Activated B cell treated with CpG ODN at 0.5 μM for 24 hours (primary cell): ENCODE measurements at places on chromosomes 11 and 22. TPM values are rescaled to one million over a fixed set of nuclear protein-coding genes. Genes with fewer than 3 reads are reported as not detected.

The GPHA2 gene
- total RNA-seq = 0.33 and 0.71 TPM in 2 replicates

GRCh38 chr11:46759196-46759595 lies 40.2 kb downstream of the F2 start:
- H3K4me1 ChIP-seq = no peaks in the 10 kb centered on the region
- peaks cover 77% of the 10 kb centered on the region for H3K36me3 ChIP-seq
- H3K27ac ChIP-seq = no peak overlapping the region
- no peak overlapping the region for H3K4me3 ChIP-seq
- no peak for DNase-seq

DNA sequence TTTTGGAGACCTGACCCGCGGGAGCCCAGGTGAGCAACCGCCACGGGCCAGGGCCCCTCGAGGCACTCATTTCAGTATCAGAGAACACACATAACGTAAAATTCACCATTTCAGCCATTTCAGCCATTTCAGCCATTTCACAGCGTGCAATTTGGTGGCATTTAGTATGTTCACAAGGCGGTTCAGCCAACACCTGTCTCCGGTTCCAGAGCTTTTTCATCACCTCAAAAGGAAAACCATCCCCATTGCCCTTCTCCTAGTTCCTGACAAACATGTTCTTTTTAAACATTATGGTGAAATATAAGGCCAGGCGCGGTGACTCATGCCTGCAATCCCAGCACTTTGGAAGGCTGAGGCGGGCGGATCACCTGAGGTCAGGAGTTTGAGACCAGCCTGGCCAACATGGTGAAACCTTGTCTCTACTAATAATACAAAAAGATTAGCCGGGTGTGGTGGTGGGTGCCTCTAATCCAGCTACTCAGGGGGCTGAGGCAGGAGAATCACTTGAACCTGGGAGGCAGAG lies 119.3 kb downstream of the KCNQ1 start:
- no peak overlapping the region for H3K27ac ChIP-seq
- no peak overlapping the region for H3K4me3 ChIP-seq
- DNase-seq = no peak
- H3K36me3 ChIP-seq = peaks cover 3% of the 10 kb centered on the region
- H3K27me3 ChIP-seq = no peaks in the 10 kb centered on the region

GRCh38 chr22:41992496-41992895 lies 6.1 kb upstream of the WBP2NL start:
- H3K4me3 ChIP-seq = no peak overlapping the region
- no peaks in the 10 kb centered on the region for H3K36me3 ChIP-seq
- no peak overlapping the region for H3K27ac ChIP-seq

GRCh38 chr22:49626361-49627216 lies 201.1 kb downstream of the BRD1 start:
- DNase-seq = no peak
- no peak overlapping the region for H3K4me3 ChIP-seq
- no peaks in the 10 kb centered on the region for H3K4me1 ChIP-seq
- H3K36me3 ChIP-seq = peaks cover 7% of the 10 kb centered on the region
- no peaks in the 10 kb centered on the region for H3K27me3 ChIP-seq

- H3K27ac ChIP-seq = no peak overlapping the region
- no peak overlapping the region for H3K4me3 ChIP-seq
- H3K27me3 ChIP-seq = no peaks in the 10 kb centered on the region
- DNase-seq = no peak
- H3K36me3 ChIP-seq = peaks cover 75% of the 10 kb centered on the region
- no peaks in the 10 kb centered on the region for H3K4me1 ChIP-seq
These were observed 21.5 kb downstream of the NUP98 start for GRCh38 chr11:3775736-3776406.

The VSIG10L2 gene
- not detected in 2 replicates for total RNA-seq

DNA sequence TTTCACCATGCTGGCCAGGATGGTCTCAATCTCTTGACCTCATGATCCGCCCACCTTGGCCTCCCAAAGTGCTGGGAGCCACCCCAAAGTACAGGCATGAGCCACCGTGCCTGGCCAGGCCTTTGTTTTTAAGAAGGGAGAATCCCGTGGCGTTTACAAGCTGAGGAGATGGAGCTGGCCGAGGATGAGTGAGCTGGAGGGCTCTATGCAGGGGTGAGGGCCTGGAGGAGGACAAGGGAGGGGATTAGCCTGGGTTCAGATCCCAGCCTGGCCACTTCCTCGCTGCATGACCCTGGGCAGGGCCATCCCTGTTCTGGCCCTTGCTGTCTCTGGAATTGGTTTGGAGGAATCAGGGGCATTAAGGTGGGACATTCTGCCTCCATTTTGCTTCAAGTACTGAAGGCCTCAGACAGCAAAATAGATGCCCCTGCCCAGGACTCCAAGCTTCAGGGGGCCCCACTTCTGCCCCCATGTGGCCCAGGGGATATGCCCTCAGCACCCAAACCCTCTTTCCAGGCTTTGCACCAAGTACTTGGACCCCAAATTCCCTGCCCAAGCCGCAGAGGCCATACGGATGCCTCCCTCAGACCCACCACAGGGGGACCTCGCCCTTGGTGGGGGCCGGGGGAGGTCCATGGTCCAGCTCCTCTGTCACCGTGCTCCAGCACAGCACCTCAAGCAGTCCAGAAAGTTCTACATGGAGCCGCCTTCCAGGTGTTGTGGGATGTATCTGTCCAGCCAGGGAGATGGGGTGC lies 12.1 kb upstream of the LRP5 start:
- DNase-seq = no peak
- H3K4me1 ChIP-seq = peaks cover 35% of the 10 kb centered on the region
- H3K27me3 ChIP-seq = no peaks in the 10 kb centered on the region
- no peak overlapping the region for H3K4me3 ChIP-seq

GRCh38 chr11:133821776-133822175 lies 23.5 kb downstream of the SPATA19 start:
- H3K27me3 ChIP-seq = no peaks in the 10 kb centered on the region
- H3K27ac ChIP-seq = no peak overlapping the region
- no peaks in the 10 kb centered on the region for H3K4me1 ChIP-seq

DNA sequence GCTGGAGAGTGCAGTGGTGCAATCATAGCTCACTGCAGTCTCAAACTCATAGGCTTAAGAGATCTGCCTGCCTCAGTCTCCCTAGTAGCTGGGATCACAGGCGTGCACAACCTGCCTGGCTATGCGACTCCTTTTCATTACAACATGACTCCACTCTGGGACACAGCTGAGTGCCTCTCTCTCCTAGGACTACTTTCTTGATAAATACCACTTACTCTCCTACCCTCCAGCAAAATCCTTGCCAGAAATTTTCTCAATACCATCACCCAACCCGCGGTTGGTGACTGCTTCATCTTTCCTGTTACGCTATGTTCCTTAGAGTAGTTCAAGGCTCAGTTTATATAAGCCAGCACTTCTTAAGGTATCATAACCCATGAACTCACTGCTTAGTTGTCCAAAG lies 26.9 kb downstream of the ARFGAP3 start:
- no peak overlapping the region for H3K4me3 ChIP-seq
- H3K27me3 ChIP-seq = no peaks in the 10 kb centered on the region
- H3K27ac ChIP-seq = no peak overlapping the region
- no peaks in the 10 kb centered on the region for H3K4me1 ChIP-seq

The TRIM22 gene
- 244 and 255 TPM in 2 replicates for total RNA-seq
